ENCODE measurements at places on chromosomes 3 and 15. TPM values are rescaled to one million over a fixed set of nuclear protein-coding genes. Genes with fewer than 3 reads are reported as not detected.
A peak's percentile ranks its signal among the peaks of the same experiment; 100 is the strongest.

DNA sequence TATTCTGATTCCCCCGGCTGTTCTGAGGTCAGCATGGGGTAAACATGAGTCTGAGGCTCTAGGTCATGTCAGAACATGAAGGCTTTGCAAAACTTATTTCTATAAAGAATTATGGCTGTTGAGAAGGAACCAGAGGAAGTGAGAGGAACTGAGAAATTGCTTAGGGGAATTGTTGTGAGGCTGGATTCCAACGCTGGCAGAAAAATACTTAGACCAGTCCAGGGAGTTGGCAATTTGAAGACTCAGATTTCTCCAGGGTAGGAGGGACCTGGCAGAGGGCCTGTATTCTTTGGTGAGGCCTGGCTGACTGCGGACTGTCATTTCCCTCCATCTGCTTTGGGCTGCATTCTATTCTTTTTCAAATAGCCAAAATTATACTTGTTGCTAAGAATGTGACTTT, 155.5 kb downstream of the PLD1 start:
- H3K4me3 ChIP-seq, result no peak overlapping the region
- no peaks in the 10 kb centered on the region for H3K27me3 ChIP-seq
- H3K4me1 ChIP-seq, result peaks cover 9% of the 10 kb centered on the region
- no peak overlapping the region for H3K27ac ChIP-seq

- H3K36me3 ChIP-seq, result no peaks in the 10 kb centered on the region
- DNase-seq, result peak; percentile 17
- peaks cover 41% of the 10 kb centered on the region for H3K4me1 ChIP-seq
- peak overlapping the region; percentile 87 for H3K27ac ChIP-seq
- H3K4me3 ChIP-seq, result peak overlapping the region; percentile 97
Observed at GRCh38 chr3:150410311-150411105, 2.4 kb downstream of the TSC22D2 start.

DNA sequence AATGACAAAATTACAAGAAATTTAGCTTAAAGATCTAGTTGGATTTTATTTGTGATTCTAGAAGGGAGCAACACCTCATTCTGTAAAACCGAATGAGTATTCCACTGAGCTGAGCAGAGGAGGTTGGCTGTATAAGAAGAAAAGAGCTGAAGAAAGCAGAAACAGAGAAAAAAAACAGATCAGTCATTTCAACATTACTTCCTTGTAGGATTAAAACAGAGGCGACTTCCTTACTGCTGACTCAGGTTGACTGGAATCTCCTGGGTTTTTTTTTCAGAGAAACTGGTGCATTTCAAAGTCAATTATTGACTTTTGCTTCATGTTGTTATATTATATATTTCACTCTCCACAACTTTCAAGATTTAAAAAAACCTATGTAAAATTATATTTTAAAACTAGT, 368.1 kb upstream of the UBE2E2 start:
- no peak for DNase-seq
- H3K27me3 ChIP-seq, result no peaks in the 10 kb centered on the region
- no peaks in the 10 kb centered on the region for H3K36me3 ChIP-seq
- no peaks in the 10 kb centered on the region for H3K4me1 ChIP-seq

GRCh38 chr3:152656972-152657355, 178.0 kb upstream of the P2RY1 start:
- H3K27ac ChIP-seq, result no peak overlapping the region
- no peak for DNase-seq
- H3K4me3 ChIP-seq, result no peak overlapping the region

MCF2L2 gene
- 25.7 TPM for total RNA-seq

- H3K4me1 ChIP-seq, result no peaks in the 10 kb centered on the region
- peaks cover 3% of the 10 kb centered on the region for H3K36me3 ChIP-seq
- H3K27me3 ChIP-seq, result peaks cover 34% of the 10 kb centered on the region
- H3K4me3 ChIP-seq, result no peak overlapping the region
Observed at GRCh38 chr15:82901114-82901805, 51.3 kb downstream of the HOMER2 start.

- no peak for DNase-seq
- H3K27me3 ChIP-seq, result no peaks in the 10 kb centered on the region
- H3K36me3 ChIP-seq, result peaks cover 2% of the 10 kb centered on the region
- H3K27ac ChIP-seq, result peak overlapping the region; percentile 95
Observed at GRCh38 chr15:90870354-90871138, 2.2 kb downstream of the FURIN start.

- H3K27me3 ChIP-seq, result no peaks in the 10 kb centered on the region
- no peaks in the 10 kb centered on the region for H3K4me1 ChIP-seq
- no peak overlapping the region for H3K4me3 ChIP-seq
- no peak overlapping the region for H3K27ac ChIP-seq
Observed at GRCh38 chr3:64203216-64203615, 22.1 kb downstream of the PRICKLE2 start.

RLBP1 gene
- not detected for total RNA-seq
